MCF 10A (cell line): ENCODE measurements at places on chromosomes 12 and 14. TPM values are rescaled to one million over a fixed set of nuclear protein-coding genes. Genes with fewer than 3 reads are reported as not detected.
A peak's percentile ranks its signal among the peaks of the same experiment; 100 is the strongest.

Gene SLC10A1
- total RNA-seq, result not detected in 2 replicates

Gene FNTB
- 12.2 and 13.1 TPM in 2 replicates for total RNA-seq

DNA sequence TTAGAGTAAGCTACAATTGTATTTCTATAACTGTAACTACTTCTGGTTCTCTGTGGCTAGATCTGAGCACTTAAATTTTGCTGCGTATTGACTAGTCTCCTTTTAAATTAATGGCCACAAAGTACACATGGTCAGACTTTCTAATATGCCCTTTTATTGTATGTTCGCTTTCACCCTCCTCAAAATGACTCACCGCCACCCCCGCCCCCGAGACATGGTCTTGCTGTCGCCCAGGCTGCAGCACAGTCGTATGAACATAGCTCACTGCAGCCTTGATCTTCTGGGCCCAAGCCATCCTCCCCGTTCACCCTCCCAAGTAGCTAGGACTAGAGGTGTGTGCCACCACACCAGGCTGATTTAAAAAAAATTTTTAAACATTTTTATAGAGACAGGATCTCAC, 11.8 kb downstream of the MTERF2 start:
- H3K4me3 ChIP-seq, result no peak overlapping the region
- peaks cover 20% of the 10 kb centered on the region for H3K4me1 ChIP-seq
- DNase-seq, result no peak
- no peak overlapping the region for H3K27ac ChIP-seq

DNA sequence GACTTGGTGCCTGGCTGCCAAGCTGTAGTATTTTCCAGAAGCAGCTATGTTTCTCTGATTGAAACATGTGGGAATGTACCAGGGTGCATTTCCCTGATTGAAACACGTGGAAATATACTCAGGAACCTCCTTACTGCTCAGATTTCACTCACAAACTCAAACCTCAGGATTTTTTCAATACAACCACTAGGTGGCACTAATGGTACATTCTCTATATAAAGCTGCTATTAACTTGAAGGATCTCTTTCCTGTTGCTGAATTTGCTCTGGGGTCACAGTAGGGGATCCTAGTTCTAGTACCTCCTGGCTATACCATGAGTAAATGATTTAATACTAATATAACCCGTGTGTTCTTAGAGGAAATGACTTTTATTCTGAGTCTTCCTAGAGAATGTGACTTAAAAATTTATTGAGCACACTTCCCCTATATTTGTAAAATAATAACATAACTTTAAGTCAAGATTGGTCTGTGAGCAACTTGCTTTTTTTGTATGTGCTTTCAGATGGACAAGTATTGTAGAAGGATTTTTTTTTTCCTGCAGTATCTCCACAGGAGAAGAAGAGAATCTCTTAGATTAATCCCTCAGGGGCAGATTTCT, 173.8 kb upstream of the MIS18BP1 start:
- peak; percentile 64 for DNase-seq
- H3K27ac ChIP-seq, result no peak overlapping the region
- H3K4me3 ChIP-seq, result no peak overlapping the region

DNA sequence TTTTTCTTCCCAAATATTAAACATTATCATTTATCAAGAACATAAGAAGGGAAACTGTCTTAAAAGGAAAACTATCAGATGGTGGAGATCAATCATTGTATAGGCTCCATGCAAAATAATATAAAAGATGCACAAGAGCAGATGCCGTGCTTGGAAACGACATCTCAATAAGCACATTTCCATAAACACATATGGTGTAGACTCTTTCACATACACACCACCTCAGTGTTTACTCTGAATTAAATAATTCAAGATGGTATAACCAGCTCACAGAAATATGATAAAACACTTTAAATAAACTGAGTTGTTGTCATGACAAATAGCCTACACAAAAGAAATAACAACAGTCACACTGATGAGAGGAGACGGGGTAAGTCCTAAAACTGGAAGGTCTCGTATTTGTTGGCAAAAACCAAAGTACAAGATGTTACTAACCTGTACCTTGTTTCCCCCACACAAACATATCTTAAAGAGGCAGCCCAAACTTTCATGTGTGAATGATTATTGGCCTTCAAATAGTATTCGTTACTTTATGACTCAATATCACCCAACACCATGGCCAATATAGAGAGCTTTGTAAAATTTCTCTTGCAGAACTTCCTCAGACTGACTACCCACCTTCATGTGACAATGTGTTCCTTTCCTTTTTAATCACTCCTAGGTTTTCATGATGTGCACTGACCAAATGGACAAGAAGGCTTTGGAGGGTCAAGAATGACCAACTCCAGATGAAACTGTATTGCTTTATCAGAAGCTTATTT, 48.6 kb upstream of the TMPO start:
- no peak overlapping the region for H3K27ac ChIP-seq
- no peak overlapping the region for H3K4me3 ChIP-seq
- H3K27me3 ChIP-seq, result no peaks in the 10 kb centered on the region
- H3K36me3 ChIP-seq, result no peaks in the 10 kb centered on the region
- no peak for DNase-seq

- H3K36me3 ChIP-seq, result peaks cover 46% of the 10 kb centered on the region
- H3K4me1 ChIP-seq, result no peaks in the 10 kb centered on the region
- H3K27ac ChIP-seq, result no peak overlapping the region
- DNase-seq, result no peak
These were observed 2.1 kb downstream of the GPX2 start for GRCh38 chr14:64940336-64940910.

GRCh38 chr12:103769240-103769945, 71.6 kb downstream of the NT5DC3 start:
- DNase-seq, result no peak
- no peak overlapping the region for H3K4me3 ChIP-seq
- H3K36me3 ChIP-seq, result peaks cover 32% of the 10 kb centered on the region
- H3K27ac ChIP-seq, result peak overlapping the region; percentile 23

DNA sequence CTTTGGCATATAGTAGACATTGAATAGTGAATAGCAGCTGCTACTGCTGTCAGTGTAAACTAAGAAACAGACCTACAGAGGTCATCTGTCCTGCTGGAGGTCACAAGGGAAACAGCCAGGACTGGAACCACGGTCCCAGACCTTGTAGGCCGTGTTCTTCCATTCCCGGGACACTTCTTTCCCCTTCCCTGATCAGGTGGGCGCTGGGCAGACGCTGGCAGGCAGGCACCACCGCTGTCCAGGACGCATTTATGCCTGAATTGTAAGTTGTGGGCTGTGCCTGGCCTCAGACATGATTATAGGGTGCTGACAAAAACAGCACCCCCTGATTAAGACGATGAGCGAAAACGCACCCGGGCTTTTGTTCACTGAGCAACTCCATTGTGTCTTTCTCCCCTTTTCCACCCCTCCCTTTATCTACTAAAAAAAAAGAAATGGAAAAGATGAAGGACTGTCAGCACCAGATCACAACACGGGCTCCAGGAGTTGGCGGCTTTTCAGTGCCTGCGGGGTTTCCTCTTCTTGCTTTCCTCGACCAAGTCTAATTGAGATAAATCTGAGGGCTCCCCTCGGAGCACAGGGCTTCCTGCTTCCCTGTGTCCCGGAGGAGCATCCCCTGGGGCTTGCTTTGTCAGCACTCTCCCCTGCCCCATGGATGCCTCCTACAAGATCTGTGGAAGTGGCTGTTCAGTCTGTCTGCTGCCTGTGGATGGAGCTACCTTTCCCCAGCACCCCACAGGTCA, 80.6 kb downstream of the TSPAN9 start:
- H3K27me3 ChIP-seq, result no peaks in the 10 kb centered on the region
- H3K36me3 ChIP-seq, result peaks cover 7% of the 10 kb centered on the region
- H3K4me1 ChIP-seq, result peaks cover 12% of the 10 kb centered on the region
- DNase-seq, result no peak
- no peak overlapping the region for H3K4me3 ChIP-seq
- H3K27ac ChIP-seq, result no peak overlapping the region
